ENCODE measurements at places on chromosomes 12 and 14.

GRCh38 chr14:55438066-55438683, 2.2 kb downstream of the TBPL2 start:
- peak; percentile 36 for DNase-seq

GRCh38 chr12:108135627-108136026, 6.5 kb downstream of the WSCD2 start:
- no peak for DNase-seq

DNA sequence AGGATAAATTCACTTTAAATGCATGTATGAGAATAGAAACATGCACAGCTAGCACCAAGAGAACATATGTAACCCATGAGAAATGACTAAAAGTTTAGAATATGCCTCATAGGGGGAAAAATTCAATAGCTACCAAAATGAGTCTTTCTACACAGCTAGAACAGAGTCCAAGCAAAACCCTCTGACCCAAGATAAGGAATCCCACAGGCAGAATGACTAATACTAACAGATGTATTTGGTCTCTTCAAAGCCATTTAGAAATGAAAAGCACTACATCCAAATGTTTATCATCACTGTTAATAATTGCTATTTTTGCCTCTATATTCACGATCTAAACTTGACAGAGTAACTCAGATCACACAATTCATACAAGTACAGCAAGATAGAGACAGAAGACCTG, 44.0 kb downstream of the KICS2 start:
- no peak for DNase-seq

DNA sequence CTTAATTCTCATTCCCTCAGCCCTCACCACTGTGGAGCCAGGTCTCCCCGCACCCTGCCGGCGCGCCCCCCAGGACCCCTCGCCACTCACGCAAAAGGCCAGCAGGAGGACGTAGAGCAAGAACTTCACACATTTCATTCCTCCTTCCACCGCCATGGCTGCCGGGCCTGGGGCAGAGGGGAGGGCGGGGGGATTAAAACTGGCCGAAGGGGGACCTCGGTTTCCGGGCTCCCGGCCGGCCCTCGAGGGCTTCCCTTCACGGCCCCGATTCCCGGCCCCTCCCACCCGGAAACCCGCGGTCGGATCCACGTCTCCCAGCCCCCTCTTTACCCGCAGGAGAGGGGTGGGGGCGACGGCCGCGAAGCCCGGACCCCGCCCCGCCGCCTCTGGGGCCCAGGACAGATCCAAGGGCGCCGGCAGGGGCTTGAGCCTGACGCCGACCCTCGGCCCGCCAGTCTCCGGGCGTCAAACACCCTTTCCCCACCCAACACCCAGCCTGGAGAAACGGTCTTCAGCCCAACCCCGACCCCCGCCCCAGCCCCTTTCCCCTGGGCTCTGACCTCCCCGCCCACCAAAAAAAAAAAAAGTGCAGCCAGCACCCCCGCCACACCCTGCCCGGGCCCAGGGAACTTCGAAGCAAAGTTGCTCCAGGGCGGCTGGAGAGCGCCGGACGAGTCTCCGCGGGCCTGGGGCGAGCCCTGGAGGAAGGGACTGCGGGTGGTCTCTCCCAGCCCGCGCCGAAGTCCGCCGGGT, 447 bp downstream of the CD63 start:
- no peak for DNase-seq

GRCh38 chr12:52262286-52262685, 12.2 kb upstream of the KRT86 start:
- no peak for DNase-seq

DNA sequence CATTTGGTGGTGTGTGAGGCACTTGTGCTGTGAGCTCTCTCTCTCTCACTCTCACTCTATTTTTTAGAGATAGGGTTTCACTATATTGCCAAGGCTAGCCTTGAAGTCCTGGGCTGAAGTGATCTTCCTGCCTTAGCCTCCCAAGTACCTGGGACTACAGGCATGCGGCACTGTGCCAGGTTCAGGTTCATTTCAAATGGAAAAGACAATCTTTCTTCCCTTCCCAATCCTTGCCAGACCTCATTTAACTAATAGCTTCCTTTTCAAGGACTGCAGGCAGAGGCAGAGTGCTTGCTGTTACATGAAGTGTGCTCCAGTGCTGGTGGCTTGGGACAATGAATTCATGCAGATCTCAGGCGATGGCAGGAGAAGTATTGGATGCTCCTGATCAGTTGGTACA, 73.2 kb upstream of the BICD1 start:
- no peak for DNase-seq

DNA sequence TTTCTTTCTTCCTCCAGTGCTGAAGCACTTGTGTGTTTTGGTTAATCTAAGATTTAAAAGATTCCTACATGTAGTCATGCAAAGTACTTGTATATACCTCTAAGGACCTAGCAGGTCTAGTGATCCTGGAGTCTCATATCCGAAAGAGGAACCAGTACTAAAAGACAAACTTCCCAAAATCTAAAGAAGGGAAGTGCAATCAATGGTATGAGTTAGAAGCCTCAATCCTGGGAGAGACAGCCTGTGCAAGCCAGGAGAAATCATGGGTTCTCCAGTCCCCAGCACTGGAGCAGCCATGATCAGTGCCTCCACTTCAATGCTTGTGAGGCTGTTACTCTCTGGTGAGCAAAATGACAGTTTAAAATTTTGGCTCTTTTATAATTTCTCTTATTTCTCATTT, 277.4 kb downstream of the DAD1 start:
- no peak for DNase-seq

- DNase-seq: no peak
These were observed 389.7 kb upstream of the FAR2 start for GRCh38 chr12:28759333-28759732.

- DNase-seq: peak; percentile 87
These were observed 1.0 kb upstream of the SAMD4A start for GRCh38 chr14:54565785-54566409.

GRCh38 chr12:124758266-124759220, 105.1 kb downstream of the SCARB1 start:
- no peak for DNase-seq

- DNase-seq: no peak
These were observed 38.7 kb downstream of the LGR5 start for GRCh38 chr12:71478270-71478669.

DNA sequence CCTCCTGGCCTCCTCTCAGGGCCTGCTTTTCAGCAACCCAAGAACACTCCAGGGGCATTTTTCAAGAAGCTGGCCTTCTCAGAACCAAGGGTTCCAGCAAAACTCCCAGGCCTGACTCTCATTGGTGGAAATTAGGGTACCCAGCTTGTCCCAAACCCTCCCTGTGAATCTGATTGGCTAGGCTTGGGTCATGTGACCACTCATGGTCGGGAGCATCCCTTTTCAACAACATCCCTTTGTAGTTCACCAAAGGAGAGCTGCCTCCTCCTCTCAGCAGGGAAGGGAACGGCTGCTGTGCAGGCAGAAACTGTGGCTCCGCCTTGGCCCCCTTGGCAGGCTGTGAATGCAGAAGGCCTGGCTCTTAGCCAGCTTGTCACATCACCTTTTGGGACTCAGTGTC, 94.5 kb downstream of the AACS start:
- no peak for DNase-seq

GRCh38 chr12:4958697-4959375, 49.1 kb downstream of the KCNA1 start:
- no peak for DNase-seq

DNA sequence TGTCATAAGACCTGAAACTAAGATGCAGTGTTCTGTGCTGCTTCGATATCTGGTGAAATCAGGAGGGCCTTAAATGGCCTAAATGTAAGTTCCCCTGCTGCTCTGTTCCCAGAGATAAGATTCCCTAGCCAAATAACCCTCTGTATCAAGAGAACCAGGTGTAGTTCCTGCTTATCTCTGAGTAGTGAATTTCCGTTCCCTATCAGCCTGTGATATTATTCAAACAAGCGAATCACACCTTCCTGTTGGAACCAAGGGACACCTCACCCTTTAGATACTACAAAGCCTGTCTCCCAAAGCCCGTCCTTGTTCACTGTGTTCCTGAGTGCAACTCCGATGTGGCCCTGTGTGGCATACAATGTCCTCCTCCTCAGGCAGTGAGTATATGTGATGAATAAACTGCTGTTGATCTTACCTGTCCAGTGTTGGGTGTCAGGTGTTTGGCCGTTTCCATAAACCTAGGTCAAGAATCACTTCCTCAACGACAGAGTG, 52.2 kb upstream of the COCH start:
- no peak for DNase-seq

GRCh38 chr14:91867316-91867988, at the start of gene TC2N:
TSS of gene TC2N (minus strand) at chr14:91867536. CDS start at chr14:91813769, 53,767 bp downstream.
- DNase-seq: no peak

DNA sequence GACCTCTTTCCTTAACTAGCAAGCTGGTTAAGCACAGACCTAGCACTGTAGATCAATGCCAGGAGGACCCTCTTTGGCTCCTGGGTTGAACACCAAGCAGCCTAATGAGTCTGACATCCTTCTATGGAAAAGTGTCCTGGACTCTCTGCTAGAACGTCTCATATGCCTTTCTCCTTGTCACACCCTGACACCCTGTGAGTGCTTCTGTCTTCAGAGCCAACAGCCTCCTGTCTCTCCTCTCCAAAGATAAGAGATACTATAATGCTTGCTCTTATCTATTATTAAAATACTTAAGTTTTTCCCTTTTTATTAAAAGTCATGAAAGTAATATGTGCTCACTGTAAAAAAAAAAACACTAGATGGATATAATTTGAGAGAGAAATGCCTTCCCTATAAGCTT, 222.7 kb downstream of the FOXN3 start:
- DNase-seq: no peak

GRCh38 chr12:77645966-77646598, 184.6 kb upstream of the NAV3 start:
- DNase-seq: no peak

GRCh38 chr14:94028450-94028826, 2.3 kb downstream of the OTUB2 start:
- DNase-seq: no peak

All from GM13976 (cell line).